ENCODE measurements at places on chromosomes 13 and 19.

- DNase-seq = no peak
Measured at GRCh38 chr13:27783111-27783510, 9.2 kb upstream of the GSX1 start.

DNA sequence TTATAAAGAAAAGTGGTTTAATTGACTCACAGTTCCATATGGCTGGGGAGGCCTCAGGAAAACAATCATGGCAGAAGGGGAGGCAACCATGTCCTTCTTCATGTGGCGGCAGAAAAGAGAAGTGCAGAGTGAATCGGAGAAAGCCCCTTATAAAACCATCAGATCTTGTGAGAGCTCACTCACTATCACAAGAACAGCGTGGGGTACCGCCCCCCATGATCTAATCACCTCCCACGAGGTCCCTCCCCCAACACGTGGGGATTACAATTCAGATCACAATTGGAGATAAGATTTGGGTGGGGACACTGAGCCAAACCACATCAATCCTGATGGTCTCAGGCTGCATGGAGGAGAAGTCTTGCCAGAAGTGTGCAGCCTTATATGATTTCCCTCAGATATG lies 26.0 kb downstream of the TM9SF2 start:
- DNase-seq = no peak

GRCh38 chr19:3801412-3802096 lies 15.4 kb upstream of the MATK start:
- DNase-seq = no peak

DNA sequence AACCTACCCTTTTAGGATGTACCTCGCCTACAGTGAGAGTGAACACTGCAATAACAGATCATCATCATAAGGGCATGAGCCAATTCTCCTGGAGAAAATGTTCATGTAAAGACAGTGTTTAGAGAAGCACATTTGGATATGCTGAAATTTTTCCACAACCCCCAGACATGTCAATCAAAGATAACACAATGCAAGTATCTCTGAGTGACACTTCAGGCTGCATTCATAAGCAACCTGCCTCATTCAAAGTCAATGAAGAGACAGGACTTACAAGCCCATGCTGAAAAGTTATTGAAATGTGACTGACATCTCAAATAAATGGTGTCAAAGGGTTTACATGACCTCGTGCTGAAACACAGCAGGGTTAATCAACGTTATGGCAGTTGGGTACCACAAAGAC lies 102.0 kb downstream of the PCDH9 start:
- DNase-seq = no peak

DNA sequence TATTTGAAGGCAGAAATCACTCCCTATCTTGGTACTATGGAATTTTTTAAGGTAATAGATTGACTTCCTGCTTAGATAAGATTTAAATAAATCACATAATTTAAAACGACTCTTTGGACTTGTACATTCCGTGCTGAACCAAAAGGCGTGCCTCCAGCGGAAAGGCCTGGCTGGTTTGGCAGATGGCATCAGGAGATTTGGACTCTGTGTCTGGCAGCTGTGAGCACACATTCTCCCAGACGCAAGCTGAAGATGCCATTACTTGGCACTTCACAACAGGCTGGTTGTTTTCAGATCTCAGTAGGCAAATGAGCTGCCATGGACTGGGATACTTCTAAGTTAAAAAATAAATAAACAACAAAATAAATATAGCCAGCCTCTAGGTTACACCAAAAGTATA lies 104.5 kb upstream of the SLC15A1 start:
- no peak for DNase-seq

GRCh38 chr19:5558101-5558621 lies 9.6 kb downstream of the TINCR start:
- no peak for DNase-seq

GRCh38 chr13:45226024-45226423 lies 25.2 kb upstream of the KCTD4 start:
- DNase-seq = no peak

DNA sequence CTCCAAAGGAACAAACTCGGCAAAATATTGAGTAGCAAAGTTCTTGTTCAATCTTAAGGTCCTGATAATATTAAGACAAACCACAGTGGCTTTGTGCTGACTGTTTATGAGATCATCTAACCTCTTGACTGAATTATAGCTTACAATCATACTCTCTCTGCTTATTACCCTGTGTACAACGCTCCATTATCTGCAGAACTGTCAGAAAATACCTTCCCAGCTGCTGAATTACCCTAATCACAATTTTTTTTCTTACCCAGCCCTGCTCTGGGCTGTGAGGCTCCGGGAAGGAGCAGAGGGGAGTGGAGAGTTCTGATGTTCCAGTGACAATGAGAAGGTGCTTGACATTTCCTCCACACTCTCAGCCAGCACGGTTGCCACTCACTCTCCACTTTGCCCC lies 64.8 kb downstream of the DCT start:
- no peak for DNase-seq

DNA sequence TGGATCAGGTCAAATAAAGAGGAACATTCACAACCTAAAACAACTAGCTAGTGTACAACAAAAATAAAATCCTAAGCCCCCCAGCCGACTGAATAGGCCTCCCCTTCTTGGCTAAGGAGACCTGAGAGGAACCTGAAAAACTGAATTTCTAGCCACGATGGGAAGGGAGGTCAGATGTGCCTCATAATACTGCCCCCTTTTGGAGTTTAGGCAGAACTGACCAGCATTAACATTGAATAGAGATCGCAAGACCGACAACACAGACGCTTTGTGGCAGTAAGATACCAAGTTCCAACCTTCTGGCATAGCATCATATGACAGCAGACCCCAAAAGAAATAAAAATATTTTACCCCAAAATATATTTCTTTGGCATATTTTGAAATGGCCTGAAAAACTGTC lies 15.9 kb downstream of the CBY2 start:
- DNase-seq = no peak

All from activated CD8-positive, alpha-beta memory T cell treated with anti-CD3 and anti-CD28 coated beads for 1 hour (primary cell).